ENCODE measurements at places on chromosomes 2 and 18.

DNA sequence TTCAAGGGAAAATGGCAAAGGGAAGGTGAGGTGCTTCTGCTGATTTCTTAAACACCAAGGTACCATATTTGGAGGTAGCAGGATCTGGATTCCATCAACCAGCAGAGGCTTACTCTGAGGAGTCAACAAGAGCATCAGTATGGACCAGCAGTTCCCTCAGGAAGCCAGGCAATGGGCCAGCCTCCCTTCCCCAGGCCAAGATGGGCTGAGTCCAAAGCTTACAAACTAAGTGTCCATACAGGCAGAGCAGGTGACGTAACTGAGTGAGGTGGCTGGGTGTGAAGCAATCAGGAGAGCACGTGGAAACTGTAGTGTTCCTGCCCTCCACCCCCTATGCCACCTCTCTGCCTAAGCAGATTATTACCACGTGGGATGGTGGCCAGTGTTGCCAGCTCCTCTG is 134.2 kb upstream of the HNRNPA3 start:
- no peak for DNase-seq

- DNase-seq: no peak
Measured at GRCh38 chr18:43735570-43735969, 458.3 kb upstream of the SYT4 start.

DNA sequence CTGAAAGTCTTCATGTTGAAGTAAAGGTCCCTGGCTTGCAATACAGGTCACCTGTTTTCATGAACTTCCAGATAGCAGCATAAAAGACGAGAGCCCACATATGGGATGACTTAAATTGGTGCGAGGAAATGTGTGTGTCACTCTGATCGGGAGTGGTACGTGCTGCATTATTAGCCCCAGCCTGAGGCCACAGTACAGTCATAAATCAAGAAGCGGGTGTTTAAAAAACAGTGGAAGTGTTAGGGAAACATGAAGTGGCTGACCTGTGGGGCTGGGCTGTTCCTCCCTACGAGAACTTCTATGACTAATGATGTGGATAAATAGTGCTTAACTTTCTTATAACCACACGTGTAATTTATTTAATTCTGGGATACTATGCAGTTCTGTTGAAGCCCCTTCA is 24.4 kb downstream of the RDH14 start:
- DNase-seq: no peak

DNA sequence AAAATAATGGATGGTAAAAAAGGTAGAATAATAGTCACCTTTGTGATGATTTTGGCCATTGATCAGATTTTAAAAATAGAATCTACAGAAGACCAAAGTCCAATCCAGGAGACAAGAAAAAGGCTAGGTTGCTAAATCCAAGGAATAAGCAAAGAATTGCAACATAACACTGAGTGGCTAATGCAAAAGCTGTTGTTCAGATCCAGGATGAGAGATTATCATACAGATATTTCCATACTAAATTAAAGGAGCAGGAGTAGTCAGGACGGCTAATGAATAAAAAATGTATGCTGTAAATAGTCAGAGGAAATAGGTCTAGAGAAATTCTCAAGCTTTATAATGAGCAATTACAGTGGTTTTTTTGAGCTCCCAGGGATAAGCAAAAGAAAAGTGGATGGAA is 745.9 kb upstream of the ACVR2A start:
- no peak for DNase-seq

DNA sequence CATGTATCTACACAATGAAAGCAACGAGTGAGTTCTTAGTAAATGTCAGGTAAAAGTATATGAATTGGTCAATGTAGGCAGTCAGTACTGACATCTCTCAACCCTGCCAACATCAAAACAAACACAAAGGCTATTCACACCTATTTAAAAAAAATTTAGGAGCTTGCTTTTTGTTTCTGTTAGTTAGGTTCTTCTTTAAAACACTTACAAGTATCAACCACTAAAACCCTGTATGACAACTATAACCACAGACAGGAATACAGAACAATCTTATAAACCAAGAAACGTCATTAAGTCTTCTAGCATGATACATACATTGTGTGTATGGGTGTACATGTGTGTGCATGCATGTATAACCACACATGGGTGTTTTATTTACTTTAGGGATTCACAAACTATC is 131.0 kb downstream of the TCF4 start:
- DNase-seq: no peak

- no peak for DNase-seq
Measured at GRCh38 chr18:24876266-24876665, 415.8 kb downstream of the HRH4 start.

All from pulmonary artery endothelial cell (primary cell).